ENCODE measurements at places on chromosomes 13 and 19. TPM values are rescaled to one million over a fixed set of nuclear protein-coding genes. Genes with fewer than 3 reads are reported as not detected.

DNA sequence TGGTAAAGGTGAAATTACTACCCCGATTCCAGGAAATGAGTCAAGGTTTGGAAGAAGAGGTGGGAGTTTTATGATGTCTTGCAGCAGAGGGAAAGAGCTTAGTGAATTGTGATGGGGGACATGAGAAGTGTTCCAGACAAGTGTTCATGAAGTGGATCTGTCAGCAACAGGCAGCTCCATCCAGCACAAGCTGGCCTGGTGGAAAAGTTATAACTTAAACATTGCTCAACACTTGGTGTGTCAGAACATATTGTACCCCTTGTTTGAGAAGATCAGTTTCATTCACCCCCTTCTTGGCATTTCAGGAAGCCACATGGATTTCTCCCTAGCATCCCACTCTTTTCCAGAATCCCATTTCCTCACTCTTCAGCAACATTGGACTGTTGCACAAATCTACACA, 222.0 kb downstream of the B3GLCT start:
- no peaks in the 10 kb centered on the region for H3K4me1 ChIP-seq
- no peak overlapping the region for H3K27ac ChIP-seq
- H3K27me3 ChIP-seq: peaks cover 3% of the 10 kb centered on the region

GRCh38 chr19:43124360-43124759, 41.9 kb upstream of the PSG2 start:
- no peak overlapping the region for H3K27ac ChIP-seq
- no peak for ATAC-seq
- no peaks in the 10 kb centered on the region for H3K4me1 ChIP-seq
- H3K27me3 ChIP-seq: peaks cover 8% of the 10 kb centered on the region
- H3K4me3 ChIP-seq: no peak overlapping the region
- H3K36me3 ChIP-seq: no peaks in the 10 kb centered on the region

- H3K36me3 ChIP-seq: no peaks in the 10 kb centered on the region
- ATAC-seq: no peak
- H3K27ac ChIP-seq: no peak overlapping the region
These were observed 46.9 kb downstream of the TEX29 start for GRCh38 chr13:111367340-111367739.

DNA sequence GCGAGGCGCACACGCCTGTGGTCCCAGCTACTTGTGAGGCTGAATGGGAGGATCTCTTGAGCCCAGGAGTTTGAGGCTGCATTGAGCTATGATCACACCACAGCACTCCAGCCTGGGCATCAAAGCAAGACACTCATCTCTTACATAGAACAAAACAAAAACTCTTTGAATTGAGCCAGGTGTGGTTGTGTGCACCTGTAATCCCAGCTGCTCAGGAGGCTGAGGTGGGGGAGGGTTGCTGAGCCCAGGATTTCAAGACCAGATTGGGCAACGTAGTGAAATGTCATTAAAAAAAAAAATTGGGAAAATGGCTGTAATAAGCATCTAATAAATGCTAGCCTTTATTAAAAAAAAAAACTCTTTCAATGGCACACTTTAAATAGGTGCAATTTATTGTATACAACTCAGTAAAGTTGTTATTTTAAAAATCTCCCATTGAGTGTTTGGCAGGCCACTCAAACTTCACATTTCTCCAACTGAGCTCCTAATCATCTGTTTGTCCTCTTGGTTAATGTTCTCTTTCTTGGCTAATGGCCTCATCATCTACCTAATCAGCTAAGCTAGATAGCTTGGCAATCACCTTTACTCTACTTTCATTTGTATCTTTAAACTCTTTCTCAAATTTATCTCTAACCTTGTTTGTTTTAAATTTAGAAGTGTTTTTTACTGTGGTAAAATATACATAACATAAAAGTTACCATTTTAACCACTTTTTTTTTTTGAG, 28.1 kb upstream of the HMGB1 start:
- H3K27ac ChIP-seq: no peak overlapping the region
- no peak overlapping the region for H3K4me3 ChIP-seq
- no peaks in the 10 kb centered on the region for H3K36me3 ChIP-seq
- ATAC-seq: no peak
- H3K27me3 ChIP-seq: no peaks in the 10 kb centered on the region
- H3K4me1 ChIP-seq: no peaks in the 10 kb centered on the region

DNA sequence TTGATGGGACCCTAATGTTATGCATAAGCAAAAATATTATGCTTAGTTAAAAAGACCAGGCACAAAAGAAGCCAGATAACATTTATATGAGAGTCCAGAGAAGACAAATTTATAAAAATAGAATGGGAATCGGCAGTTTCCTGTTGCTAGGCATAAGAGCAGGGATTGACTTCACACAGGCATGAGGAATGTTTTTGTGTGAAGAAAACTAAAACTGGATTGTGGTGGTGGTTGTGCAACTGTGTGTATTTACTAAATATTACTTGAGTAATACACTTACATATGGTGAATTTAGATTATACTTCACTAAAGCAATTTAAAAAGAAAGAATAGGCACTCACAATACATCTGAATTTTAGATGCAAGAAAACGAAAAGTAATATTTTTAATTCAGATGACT, 108.3 kb downstream of the SLITRK1 start:
- H3K4me3 ChIP-seq: no peak overlapping the region
- H3K36me3 ChIP-seq: no peaks in the 10 kb centered on the region
- no peak for ATAC-seq
- no peak overlapping the region for H3K27ac ChIP-seq
- no peaks in the 10 kb centered on the region for H3K4me1 ChIP-seq

GRCh38 chr19:13952931-13953531, 722 bp downstream of the DCAF15 start:
- ATAC-seq: no peak
- H3K27ac ChIP-seq: peak overlapping the region; percentile 63
- no peaks in the 10 kb centered on the region for H3K4me1 ChIP-seq
- H3K4me3 ChIP-seq: peak overlapping the region; percentile 96

SOX1 gene
- not detected for total RNA-seq

All from activated T-helper 17 cell treated with anti-CD3 and anti-CD28 coated beads, Interleukin-2, amount 50 U/mL, for 72 hours (primary cell).